ENCODE measurements at places on chromosomes 4 and X. TPM values are rescaled to one million over a fixed set of nuclear protein-coding genes. Genes with fewer than 3 reads are reported as not detected.

The FGF5 gene
- total RNA-seq, result not detected

The SPACA5 gene
- not detected for total RNA-seq

The TEX13D gene
- total RNA-seq, result not detected

The STATH gene
- not detected for total RNA-seq

The USP17L11 gene
- total RNA-seq, result not detected

The CLNK gene
- total RNA-seq, result 0.08 TPM

The IL3RA gene
- 1.2 TPM for total RNA-seq

The OTUD6A gene
- not detected for total RNA-seq

The XK gene
- 2.7 TPM for total RNA-seq

The ZAR1 gene
- total RNA-seq, result not detected

The ARSJ gene
- 6.0 TPM for total RNA-seq

The GPAT3 gene
- 9.8 TPM for total RNA-seq

The UTP14A gene
- total RNA-seq, result 17.7 TPM

The BDH2 gene
- total RNA-seq, result 17.1 TPM

The CPE gene
- 15.4 TPM for total RNA-seq

The ODAM gene
- not detected for total RNA-seq

The GPR50 gene
- total RNA-seq, result not detected

The MAGEA6 gene
- not detected for total RNA-seq

The OTC gene
- total RNA-seq, result not detected

Measured in esophagus mucosa (tissue), 1 donor.